DND-41 (cell line): ENCODE measurements at places on chromosomes 6 and 20.
A peak's percentile ranks its signal among the peaks of the same experiment; 100 is the strongest.

DNA sequence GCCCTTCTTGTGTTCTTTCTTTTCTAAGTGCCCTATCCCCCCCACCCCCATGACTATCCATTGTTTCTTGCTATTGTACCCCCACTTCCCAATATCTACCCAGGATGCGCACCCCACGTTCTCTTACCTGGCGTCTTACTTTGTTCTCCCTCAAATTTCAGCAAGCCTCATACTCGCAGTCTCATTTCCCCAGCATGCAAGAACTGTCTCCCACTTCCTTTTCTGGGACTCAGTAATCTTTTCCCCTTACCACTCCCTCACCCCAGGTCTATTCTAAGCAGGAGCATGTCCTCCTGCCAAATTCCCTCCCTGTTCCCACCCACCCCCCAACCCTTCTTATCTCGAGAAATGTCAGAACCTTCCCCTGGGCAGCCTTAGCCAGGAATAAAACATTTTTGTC, 1.7 kb upstream of the EHMT2 start:
- no peak for DNase-seq
- no peak overlapping the region for H3K4me3 ChIP-seq
- no peak overlapping the region for H3K27ac ChIP-seq
- no peaks in the 10 kb centered on the region for H3K27me3 ChIP-seq
- H3K36me3 ChIP-seq, result peaks cover 36% of the 10 kb centered on the region
- H3K4me1 ChIP-seq, result peaks cover 52% of the 10 kb centered on the region

DNA sequence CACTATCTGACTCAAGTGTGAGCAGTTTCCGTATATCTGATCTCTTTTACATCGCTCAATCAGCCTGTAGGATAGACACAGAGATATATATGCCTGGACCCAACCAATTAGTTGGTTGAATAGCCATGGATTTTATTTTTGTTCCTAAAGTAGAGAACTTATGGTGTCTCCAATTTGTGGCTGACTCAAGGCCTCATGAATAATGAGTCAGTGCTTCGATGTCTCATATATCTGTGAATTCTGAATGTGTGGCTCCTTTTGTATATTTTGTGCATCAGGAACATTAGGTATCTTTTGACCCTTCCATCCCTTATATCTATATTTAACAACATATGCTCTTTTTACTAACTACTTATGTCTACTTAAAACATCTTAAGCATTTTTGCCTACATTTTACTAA, 64.5 kb downstream of the OR2B2 start:
- no peaks in the 10 kb centered on the region for H3K36me3 ChIP-seq
- H3K27me3 ChIP-seq, result no peaks in the 10 kb centered on the region
- H3K4me1 ChIP-seq, result no peaks in the 10 kb centered on the region
- no peak overlapping the region for H3K4me3 ChIP-seq

- H3K27me3 ChIP-seq, result peaks cover 11% of the 10 kb centered on the region
- no peak for DNase-seq
- no peak overlapping the region for H3K4me3 ChIP-seq
- H3K36me3 ChIP-seq, result no peaks in the 10 kb centered on the region
Observed at GRCh38 chr6:107121266-107121665, 6.0 kb upstream of the BEND3 start.

DNA sequence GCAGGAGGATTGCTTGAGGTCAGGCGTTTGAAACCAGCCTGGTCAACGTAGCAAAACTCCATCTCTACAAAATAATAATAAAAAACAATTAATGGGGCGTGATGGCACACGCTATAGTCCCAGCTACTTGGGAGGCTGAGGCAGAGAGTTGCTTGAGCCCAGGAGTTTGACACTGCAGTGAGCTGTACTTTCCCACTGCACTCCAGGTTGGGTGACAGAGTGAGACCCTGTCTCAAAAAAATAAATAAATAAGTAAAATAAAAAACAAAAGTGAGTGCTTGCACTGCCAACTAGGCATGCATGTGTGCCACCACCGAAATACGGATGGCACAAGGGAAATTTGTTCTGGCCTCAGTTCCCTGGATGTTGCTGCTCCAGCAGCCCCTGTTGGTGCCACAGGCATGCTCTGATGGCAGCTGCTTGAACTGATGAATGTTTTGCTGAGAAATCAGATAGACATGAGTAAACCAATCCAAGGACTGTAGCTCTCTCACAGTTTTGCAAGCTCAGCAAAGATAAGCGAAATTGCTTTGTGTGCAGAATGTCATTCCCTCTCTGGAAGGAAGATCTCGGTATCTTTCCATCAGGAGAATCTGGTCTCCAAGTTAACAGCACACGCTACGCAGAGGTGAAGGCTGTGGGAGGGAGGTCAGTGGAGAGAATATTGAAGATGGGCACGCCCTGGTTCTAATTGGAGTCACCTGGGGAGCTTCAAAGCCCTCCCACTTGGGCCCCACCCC, 188.0 kb upstream of the SLC24A3 start:
- no peak overlapping the region for H3K4me3 ChIP-seq
- H3K36me3 ChIP-seq, result no peaks in the 10 kb centered on the region
- H3K4me1 ChIP-seq, result no peaks in the 10 kb centered on the region
- DNase-seq, result no peak
- H3K27me3 ChIP-seq, result peaks cover 3% of the 10 kb centered on the region

DNA sequence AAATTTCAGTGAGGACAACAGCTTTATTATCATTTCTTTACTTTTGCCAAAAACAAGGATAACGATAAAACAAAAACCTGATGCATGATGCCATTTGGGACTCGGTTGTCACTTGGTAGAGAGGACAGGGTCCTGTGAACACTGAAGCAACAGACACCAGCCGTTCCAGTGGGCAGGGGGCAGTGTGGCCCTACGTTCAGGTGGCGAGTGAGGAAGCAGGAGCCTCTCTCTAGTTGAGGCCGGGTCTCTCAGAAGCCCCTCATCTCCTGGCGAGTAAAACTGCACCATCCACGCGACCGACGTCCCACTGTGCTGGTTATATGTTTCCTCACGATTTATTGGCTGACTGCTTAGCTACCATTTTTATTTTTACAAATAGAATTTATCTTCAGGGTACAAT, 231.6 kb downstream of the THBS2 start:
- no peaks in the 10 kb centered on the region for H3K27me3 ChIP-seq
- no peak overlapping the region for H3K27ac ChIP-seq
- no peak for DNase-seq
- no peaks in the 10 kb centered on the region for H3K36me3 ChIP-seq

GRCh38 chr6:85449388-85449817, 480 bp upstream of the NT5E start:
- no peak overlapping the region for H3K4me3 ChIP-seq
- H3K27ac ChIP-seq, result no peak overlapping the region
- DNase-seq, result peak; percentile 16
- H3K27me3 ChIP-seq, result peaks cover 10% of the 10 kb centered on the region
- H3K4me1 ChIP-seq, result no peaks in the 10 kb centered on the region

DNA sequence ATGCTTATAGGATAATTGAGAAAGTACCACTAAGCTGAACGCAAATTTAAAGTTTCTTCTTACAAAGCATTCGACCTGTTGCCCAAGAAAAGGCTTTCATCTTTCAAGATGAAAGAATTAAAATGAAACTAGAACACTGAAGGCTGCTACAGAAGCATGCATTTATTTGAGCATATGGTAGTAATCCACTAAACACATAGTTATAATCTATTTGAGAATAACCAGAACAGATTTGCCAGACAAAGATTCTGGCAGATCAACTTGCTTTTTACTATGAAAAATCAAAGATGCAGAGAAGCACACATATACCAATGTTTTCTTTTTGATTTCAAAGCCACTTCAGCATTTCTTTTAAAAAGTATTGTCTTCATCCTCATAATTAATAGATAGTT, 412.2 kb downstream of the UTRN start:
- H3K4me3 ChIP-seq, result no peak overlapping the region
- DNase-seq, result no peak
- no peaks in the 10 kb centered on the region for H3K4me1 ChIP-seq
- H3K27ac ChIP-seq, result no peak overlapping the region
- peaks cover 28% of the 10 kb centered on the region for H3K36me3 ChIP-seq

DNA sequence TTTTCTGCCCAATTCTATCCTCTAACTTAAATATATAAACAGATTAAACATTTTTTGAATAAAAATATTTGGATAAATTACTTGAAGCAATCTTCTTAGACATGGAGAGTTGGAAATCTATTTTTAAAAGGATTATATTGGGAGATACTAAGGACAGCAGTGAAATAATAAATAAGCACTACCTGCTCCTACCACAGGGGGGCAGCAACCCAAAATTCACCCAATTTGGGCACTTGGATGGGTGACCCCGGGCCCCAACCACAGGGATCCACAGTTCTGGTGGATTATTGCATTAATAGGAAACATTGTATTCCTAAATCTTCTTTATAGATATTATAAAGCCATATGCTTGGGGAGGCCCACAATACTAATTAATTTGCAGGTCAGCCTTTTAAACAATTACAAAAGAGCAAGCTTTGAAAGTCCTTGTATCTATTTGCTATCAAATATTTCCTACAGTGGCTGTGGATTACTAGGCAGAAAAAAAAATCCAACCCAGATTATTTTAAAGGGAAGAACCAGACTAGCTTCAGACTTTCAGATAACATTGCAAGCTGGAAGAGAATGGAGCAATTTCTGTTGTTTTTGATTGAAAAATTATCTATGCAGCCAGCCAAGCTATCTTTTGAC, 66.4 kb upstream of the PDE10A start:
- H3K36me3 ChIP-seq, result no peaks in the 10 kb centered on the region
- no peaks in the 10 kb centered on the region for H3K27me3 ChIP-seq
- no peaks in the 10 kb centered on the region for H3K4me1 ChIP-seq
- H3K4me3 ChIP-seq, result no peak overlapping the region

- H3K27me3 ChIP-seq, result no peaks in the 10 kb centered on the region
- no peak overlapping the region for H3K27ac ChIP-seq
- peak; percentile 44 for DNase-seq
Observed at GRCh38 chr6:5379647-5380242, 118.4 kb downstream of the FARS2 start.

DNA sequence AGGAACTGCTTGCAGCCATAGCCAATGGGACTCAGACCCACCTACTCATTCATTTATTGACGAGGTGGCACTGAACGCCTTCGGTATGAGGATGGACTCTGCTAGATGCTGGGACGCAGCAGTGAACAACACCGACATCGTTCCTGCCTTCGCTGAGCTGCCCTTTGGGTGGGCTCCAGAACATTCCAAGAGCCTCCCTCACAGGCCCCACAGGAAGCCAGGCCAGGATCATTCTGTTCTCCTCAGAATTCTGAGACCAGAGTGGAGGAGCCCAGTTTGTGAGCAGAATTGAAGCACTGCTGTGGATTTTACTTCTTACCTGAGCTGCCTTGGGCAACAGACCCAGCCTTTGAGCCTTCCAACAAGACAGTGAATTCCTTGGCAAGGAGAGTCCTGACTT, 82.1 kb downstream of the KCNB1 start:
- no peaks in the 10 kb centered on the region for H3K36me3 ChIP-seq
- no peak overlapping the region for H3K27ac ChIP-seq
- no peak overlapping the region for H3K4me3 ChIP-seq
- H3K27me3 ChIP-seq, result peaks cover 31% of the 10 kb centered on the region
- DNase-seq, result no peak

DNA sequence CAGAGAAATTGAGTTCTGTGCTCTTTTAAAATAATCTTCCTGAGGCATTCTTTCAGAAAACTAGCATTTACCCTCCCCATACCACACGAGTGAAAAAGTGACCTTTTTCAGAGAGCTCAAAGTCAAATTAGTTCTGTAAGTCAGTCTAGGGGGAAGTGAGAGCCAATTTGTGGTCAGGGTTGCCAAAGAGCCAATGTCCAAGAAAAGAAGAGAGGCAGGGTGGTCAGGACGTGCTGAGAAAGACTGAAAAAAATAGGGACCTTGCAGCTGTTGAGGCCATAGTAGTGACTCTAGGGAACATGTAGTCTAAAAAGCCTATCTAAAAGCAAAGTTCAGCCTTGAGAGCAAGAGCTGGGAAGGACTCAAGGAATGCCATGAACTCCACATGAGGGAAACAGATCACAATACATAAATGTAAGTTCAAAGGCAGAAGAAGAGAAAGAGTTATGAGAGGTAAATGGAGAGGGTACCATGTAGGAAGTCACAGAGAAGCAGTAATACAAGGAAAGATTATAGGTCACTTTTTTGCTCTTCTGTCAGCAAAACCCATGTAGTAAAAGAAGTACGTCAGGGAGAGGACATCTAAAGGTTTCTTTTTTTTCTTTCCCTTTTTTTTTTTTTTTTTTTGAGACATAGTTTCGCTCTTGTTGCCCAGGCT, 565.1 kb upstream of the FLRT3 start:
- no peak overlapping the region for H3K27ac ChIP-seq
- H3K27me3 ChIP-seq, result no peaks in the 10 kb centered on the region
- no peak overlapping the region for H3K4me3 ChIP-seq

DNA sequence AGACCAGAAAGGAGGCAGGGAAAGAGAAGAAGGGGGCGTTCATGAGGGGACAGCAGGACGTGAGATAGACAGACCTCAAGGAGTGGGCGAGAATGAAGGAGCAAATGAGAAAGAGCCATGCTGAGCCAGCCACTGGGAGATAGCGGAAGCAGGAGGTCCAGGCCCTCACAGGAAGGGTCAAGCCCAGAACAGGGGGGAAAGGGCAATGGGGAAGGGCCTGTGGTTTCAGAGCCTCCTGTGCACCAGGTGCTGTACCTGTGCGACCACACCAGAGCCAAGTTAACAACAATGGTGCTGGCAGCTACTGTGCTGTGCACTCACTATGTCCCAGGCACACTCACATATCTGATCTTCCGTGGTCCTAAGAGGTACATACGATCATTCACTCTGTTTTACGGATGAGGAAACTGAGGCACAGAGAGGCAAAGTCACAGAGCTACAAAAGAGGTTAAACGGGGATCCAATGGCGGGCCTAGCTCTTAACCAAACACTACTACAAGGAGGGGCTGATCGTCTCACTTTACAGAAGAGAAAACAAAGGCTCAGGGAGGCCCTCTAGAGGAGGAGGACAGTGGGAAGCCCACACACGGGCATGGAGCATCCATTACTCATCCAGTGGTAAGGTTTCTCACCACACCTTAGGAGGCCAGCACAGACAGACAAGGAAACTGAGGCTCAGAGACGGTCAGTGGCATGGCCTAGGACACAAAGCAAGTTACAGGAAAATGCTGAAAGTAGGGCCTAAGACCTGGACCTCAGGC, 129.1 kb downstream of the PREX1 start:
- DNase-seq, result no peak
- no peaks in the 10 kb centered on the region for H3K36me3 ChIP-seq
- H3K27me3 ChIP-seq, result no peaks in the 10 kb centered on the region
- no peak overlapping the region for H3K4me3 ChIP-seq

GRCh38 chr6:134938896-134939295, 11.0 kb downstream of the ALDH8A1 start:
- no peaks in the 10 kb centered on the region for H3K27me3 ChIP-seq
- no peaks in the 10 kb centered on the region for H3K4me1 ChIP-seq
- no peak overlapping the region for H3K4me3 ChIP-seq
- H3K27ac ChIP-seq, result no peak overlapping the region
- H3K36me3 ChIP-seq, result no peaks in the 10 kb centered on the region

GRCh38 chr6:75566137-75566767, 35.4 kb upstream of the SENP6 start:
- no peak for DNase-seq
- H3K4me3 ChIP-seq, result no peak overlapping the region
- H3K4me1 ChIP-seq, result no peaks in the 10 kb centered on the region
- H3K27me3 ChIP-seq, result no peaks in the 10 kb centered on the region
- H3K27ac ChIP-seq, result no peak overlapping the region
- no peaks in the 10 kb centered on the region for H3K36me3 ChIP-seq
